ENCODE measurements at places on chromosomes 7 and 10. TPM values are rescaled to one million over a fixed set of nuclear protein-coding genes. Genes with fewer than 3 reads are reported as not detected.

The PARP12 gene
- 11.0 TPM for total RNA-seq

The CDCA7L gene
- 21.9 TPM for total RNA-seq

The PKD2L1 gene
- not detected for total RNA-seq

The RELN gene
- total RNA-seq: under 0.01 TPM

The SLC39A12 gene
- not detected for total RNA-seq

The NEUROG3 gene
- total RNA-seq: not detected

The RASSF4 gene
- 3.1 TPM for total RNA-seq

The FBH1 gene
- total RNA-seq: 69.7 TPM

The GDF10 gene
- not detected for total RNA-seq

The HABP2 gene
- total RNA-seq: not detected

The MUC3A gene
- total RNA-seq: under 0.01 TPM

The SPDYE2 gene
- total RNA-seq: not detected

The KIAA1217 gene
- total RNA-seq: 60.5 TPM

The GPR15LG gene
- total RNA-seq: not detected

The WIPF3 gene
- 0.39 TPM for total RNA-seq

The TSPAN12 gene
- 6.3 TPM for total RNA-seq

The IRF5 gene
- total RNA-seq: 0.22 TPM

The TMEM139 gene
- 1.7 TPM for total RNA-seq

The TRA2A gene
- total RNA-seq: 48.6 TPM

Data from placental epithelial cell (primary cell).